ENCODE measurements at places on chromosomes 5 and 9.

- no peak for DNase-seq
These were observed 30.8 kb downstream of the TAS2R1 start for GRCh38 chr5:9599391-9599790.

DNA sequence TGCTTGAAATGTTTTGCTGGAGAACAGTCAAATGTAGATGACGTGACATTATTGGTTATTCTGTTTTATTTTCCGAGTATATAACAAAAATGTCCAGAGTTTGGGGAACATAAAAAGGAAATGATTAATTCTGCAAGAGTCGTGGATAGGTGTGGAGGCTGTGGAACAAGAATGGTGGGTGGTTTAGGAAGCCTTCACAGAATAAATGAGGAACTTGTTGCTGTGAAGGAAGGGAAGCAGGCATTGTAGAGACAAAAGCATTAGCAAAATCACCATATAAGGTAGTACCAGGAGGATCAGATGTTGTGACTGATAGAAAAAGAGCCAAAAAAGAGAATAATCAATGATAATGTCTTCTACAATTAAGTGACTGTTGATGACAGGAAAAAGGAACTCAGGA lies 66.2 kb upstream of the CNTLN start:
- no peak for DNase-seq

DNA sequence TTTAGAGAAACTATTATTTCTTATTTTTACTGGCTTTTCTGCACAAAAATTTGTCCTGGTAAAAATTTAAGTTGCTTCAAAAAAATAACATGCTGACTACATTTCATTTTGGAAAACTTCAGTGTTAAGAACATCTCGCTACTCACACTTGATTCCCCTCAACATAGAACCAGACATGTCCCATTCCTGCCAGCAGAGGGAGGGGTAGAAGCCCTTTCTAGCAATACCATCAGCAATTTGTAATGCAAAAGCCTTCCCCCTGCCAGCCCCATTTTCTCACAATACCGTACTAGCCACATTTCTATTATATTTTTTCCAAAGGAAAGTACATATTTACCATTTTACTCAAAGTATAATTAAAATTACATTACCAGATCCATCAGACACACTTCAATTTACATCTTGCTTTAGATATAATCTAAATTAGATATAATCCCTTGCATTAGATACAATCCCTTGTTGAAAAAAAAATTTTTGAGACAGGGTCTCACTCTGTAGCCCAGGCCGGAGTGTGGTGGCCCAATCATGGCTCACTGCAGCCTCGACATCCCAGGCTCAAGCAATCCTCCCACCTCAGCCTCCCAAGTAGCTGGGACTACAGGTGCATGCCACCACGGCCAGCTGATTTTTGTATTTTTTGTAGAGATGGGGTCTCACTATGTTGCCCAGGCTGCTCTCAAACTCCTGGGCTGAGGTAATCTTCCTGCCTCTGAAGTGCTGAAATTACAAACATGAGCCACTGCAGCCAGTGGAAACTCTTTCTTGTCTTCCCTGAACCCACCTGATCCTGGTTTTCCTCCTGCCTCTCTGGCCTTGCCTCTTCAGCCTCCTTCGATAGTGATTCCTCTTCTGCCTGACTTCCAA lies 39.6 kb upstream of the IDNK start:
- DNase-seq: peak; percentile 15

DNA sequence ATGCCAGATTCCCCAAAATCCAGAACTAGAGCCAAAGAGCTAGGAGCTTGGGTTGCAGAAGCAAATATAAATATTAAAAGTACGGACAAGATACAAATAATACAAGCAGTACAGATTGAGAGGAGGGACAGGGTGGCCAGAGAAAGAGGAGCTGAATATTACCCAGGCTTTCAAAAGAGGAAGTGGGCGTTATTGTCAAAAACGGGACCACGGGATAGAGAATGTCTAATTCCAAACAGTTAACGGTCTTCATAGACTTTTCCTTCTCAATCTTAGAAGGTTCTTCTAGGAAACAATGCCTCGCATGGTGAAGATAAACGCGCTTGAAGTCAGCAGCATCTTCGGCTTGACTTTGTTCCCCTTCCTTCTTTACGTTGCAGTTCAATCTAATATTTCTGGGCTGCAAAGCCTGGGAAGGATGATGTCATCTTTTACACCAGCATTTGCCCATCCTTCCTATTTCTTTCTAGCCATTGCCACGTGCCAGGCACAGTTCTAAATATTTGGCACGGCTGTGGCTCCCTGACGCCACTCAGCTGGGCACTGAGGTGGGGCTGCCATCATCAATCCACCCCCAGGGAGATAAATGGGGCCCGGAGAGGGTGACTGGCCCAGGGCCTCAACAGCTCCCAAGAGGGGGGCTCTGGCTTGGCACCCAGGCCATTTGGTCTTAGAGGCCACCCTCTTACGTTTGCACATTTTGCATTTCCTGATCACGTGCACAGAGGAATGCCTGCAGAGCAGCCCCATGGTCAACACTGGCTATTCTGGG lies 16.3 kb upstream of the OLFM1 start:
- DNase-seq: no peak

- no peak for DNase-seq
These were observed 541.2 kb downstream of the PTPRD start for GRCh38 chr9:10071579-10071978.

GRCh38 chr9:87338088-87338989 lies 159.3 kb upstream of the DAPK1 start:
- DNase-seq: no peak

- no peak for DNase-seq
These were observed 1.4 kb downstream of the TAF7 start for GRCh38 chr5:141319202-141319601.

- no peak for DNase-seq
These were observed 20.0 kb downstream of the SLC24A2 start for GRCh38 chr9:19768798-19769197.

- DNase-seq: no peak
These were observed 103.8 kb upstream of the SLC1A3 start for GRCh38 chr5:36502608-36503007.

DNA sequence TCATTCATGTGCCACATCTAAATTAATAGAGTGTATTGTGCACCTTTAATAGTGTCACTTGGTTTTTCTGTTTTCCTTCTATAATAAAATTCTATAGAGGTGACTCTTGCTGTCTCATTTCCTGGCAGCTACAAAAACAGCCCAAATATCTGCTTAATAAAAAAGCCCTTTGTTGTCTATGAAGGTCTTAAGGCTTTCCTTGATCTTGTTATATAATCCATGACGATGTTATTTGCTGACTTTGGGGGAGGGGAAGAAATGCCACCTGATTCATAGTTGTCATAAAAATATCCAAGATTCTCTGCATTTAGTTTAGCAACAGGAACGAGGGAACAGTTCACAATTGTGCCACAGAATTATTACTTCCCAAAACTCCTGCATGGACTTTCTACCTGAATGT lies 31.3 kb downstream of the CPEB4 start:
- peak; percentile 10 for DNase-seq

DNA sequence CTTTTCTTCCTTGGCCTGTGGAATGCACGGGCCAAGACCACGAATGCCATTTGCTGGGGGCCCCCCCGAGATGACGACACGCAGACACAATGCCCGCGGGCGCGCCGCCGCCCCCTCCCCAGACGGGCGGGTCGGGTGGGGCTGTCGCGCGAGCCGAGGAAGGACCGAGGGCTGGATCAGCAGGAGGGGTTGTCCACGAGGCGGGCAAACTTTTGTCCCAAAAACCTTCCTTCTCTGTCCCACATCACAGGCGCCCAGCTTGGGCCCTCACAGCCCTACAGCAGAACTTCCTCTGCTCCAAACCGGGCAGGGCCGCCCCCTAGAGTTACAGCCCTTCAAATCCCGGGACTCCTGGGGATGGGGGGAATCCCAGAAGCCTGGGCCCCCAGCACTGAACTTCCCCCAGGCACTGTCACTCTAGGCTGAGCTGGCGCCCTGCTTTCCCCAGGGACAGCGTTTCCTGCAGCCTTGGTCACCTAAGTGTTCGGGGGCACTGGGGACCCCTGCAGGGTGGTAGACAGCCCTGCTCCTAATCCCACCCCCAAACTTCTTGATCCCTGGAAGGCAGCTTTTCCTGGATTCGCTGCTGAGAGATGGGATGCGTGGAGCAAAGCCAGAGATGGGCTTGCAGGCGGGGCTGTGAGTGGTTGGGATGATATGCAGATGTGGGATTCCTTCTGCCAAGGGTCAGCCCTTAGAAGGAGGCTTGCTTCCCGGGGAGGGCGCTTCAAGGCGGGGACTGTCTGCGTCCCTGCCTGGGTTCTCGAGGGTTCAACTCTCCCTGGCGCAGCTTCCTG lies 980 bp downstream of the COL5A1 start:
- no peak for DNase-seq

- no peak for DNase-seq
These were observed 8.4 kb upstream of the FGF1 start for GRCh38 chr5:142694092-142694856.

DNA sequence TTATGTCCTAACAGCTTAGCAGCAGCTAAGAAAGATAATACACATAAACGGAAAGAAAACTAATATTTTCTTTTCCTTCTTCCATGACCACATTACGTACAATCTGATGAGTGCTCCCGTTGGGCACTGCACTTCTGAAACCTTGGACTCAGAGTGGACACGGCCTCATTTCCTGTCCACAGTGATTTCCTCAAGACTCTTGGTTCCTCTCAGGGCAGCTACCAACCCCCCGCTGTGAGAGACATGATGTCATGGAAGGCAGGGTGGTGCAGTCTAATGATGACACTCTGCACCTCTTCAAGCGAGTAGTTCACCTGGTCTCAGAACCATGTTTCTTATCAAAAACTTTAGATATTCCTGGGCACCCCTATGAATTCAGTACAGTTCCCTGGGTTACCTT lies 68.7 kb upstream of the CTSL start:
- no peak for DNase-seq

GRCh38 chr5:111159845-111160244 lies 64.3 kb upstream of the CAMK4 start:
- DNase-seq: no peak

- DNase-seq: no peak
These were observed 158.7 kb downstream of the TMEM167A start for GRCh38 chr5:82918311-82919031.

GRCh38 chr9:111902391-111903139 lies 6.0 kb downstream of the UGCG start:
- DNase-seq: no peak

GRCh38 chr5:52603778-52604554 lies 183.8 kb upstream of the ITGA1 start:
- DNase-seq: no peak

DNA sequence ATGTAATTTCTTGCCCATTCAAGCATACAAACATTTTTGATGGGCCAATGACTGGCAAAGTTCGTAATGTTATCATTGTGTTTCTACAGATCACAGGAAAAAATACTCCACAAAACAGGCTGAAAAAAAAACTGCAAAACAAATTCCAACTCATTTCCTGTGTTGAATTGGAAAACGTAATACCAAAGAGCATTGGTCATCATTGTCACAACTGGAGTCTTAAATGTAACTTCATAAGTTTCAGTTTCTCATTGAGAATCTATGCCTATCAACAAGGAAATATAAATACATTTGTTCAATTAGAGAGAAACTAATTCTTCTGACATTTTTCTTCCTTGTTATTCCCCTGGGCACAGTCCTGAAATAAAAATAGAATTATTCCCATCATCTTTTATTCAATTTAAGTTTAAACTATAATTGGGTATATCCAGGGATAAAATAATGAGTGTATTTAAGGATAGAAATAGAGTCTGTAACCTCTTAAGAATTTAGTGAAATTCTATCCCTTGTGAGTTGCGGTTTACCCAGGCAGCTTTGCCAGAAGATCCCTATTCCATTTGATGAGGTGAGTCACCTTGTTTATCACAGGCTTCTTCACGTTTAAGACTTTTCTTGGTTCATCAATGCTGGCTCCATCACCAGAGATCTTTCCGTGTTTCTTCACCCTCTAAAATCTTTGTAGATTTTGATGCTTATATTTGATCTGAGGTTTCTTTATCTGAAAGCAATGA lies 112.7 kb upstream of the ITGA1 start:
- DNase-seq: no peak

DNA sequence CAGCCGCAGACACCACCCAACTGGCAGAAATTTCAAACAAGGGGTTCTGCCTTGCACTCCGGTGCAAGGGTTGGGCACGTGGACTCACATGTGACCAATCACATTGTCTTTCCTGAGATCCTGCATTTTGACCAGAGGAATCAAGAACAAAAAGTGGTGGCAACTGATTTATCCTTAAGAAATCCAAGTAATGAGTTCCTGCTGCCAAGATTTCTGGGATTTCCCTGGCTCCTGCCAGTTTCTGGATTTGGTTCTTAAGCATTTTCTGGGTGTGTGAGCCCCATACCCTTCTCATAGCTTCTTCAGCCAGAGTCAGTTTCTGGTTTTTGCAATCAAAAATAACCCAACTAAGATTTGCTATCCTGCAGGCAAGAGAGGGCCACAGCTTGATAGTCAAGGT lies 17.4 kb upstream of the KCNIP1 start:
- no peak for DNase-seq

GRCh38 chr5:33118761-33119415 lies 321.9 kb upstream of the TARS1 start:
- no peak for DNase-seq

GRCh38 chr5:139404484-139404840 lies 573 bp upstream of the SPATA24 start:
- DNase-seq: no peak

- no peak for DNase-seq
These were observed 94.1 kb downstream of the SUSD1 start for GRCh38 chr9:112080831-112081542.

- no peak for DNase-seq
These were observed 10.8 kb upstream of the BOD1 start for GRCh38 chr5:173627271-173627670.
